ENCODE measurements at places on chromosomes 2 and 18. TPM values are rescaled to one million over a fixed set of nuclear protein-coding genes. Genes with fewer than 3 reads are reported as not detected.

GRCh38 chr2:135586148-135586547, 54.9 kb downstream of the R3HDM1 start:
- DNase-seq: no peak

Gene POTEC
- total RNA-seq: not detected

DNA sequence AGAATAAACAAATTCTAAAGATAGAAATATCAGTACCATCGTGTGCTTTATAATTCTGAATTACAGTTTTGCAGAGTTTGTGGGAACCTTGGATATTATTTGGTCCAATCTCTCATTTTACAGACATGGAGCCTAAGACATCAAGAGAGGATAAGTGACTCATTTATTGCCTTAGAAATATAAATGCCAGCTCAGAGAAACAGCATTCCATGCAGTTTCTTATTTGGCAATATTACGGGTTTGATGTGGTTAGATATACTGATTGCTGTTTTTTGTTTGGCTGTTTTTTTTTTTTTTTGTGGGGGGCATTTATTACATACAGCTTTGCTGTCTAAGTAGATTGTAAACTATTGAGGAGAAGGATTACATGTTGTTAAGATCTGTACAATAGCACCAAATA, 1241.1 kb upstream of the LRRTM1 start:
- no peak for DNase-seq

Gene IMP4
- total RNA-seq: 109 TPM

DNA sequence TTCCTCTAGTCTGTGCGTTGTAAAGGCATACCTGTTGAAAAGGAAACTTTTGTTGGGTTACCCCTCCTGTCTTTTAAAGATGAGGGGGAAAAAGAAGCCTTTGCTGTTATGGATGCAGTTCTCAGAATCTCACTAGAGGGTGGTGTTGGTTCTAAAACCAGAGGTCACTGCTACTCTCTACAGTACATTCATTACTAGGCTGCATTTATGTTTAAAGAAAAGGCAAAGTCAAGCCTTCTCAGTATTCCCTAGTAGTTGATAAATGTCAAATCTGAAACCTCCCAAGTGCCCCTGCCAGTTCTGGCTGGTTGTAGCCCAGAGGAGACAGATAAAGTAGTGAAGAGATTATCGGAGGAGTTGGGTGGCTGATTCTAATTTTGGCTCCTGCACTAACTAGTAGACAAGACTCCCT, 1.4 kb upstream of the PLCL1 start:
- DNase-seq: peak; percentile 75

GRCh38 chr18:3037423-3037915, 24.5 kb upstream of the LPIN2 start:
- peak; percentile 84 for DNase-seq

GRCh38 chr2:32523686-32524085, 104.2 kb upstream of the TTC27 start:
- no peak for DNase-seq

Gene MAPRE3
- total RNA-seq: 7.9 TPM

GRCh38 chr18:56460581-56460980, 177.8 kb downstream of the TXNL1 start:
- DNase-seq: no peak

- no peak for DNase-seq
Measured at GRCh38 chr2:191025135-191025534, 11.2 kb upstream of the STAT1 start.

- no peak for DNase-seq
Measured at GRCh38 chr2:143877056-143877455, 642.9 kb downstream of the ZEB2 start.

DNA sequence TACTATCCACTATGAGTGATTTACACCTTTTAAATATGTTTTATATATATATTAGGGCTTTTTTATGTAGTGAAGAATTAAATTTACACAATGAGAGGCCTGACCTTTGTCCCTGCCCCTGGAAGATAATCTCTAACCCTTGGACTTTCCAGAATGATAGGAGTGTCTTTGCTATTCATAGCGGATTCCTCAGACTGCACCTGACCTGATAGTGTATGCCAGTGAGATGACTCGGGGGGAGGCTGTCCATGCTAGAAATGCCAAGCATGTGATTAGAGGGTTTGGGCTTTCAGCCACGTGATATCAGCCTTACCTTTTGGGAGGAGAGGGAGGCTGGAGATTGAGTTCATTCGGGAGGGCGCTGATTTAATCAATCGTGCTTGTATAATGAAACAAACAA, 44.1 kb upstream of the LHCGR start:
- no peak for DNase-seq

Gene MARCO
- not detected for total RNA-seq

DNA sequence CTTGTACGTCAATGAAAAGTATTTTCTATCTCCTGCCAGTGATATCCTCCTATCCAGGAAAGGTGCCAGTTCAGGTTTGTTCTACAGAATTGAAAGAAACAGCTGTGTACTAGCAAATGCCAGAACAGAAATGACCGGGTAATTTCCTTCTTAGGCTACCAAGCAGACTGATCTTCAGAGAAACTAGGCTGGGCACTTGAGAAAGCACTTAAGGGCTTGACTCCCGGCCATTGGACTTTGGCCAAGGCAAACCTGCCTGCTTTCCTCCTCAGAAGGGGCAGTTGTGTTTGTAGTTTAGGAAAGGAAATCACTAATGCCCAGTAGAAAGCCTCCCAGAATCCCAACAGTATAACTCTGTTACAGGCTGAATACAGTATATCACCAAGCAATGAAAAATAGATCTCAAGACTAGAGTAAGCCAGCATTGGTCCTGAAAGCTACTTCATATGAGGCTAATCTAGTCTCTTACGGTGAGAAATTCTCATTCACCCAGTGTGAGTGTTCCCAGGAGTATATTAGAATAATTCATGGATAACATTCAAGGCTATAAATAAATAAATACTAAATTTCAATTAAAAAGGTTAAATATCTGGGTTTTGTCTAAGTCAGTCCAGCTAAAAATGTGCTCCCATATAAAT, 43.0 kb upstream of the COL5A2 start:
- peak; percentile 41 for DNase-seq

GRCh38 chr2:114039677-114040076, 149.8 kb downstream of the ACTR3 start:
- no peak for DNase-seq

- DNase-seq: no peak
Measured at GRCh38 chr18:10687161-10687925, 161.5 kb downstream of the NAPG start.

Gene ANKRD62
- total RNA-seq: not detected

DNA sequence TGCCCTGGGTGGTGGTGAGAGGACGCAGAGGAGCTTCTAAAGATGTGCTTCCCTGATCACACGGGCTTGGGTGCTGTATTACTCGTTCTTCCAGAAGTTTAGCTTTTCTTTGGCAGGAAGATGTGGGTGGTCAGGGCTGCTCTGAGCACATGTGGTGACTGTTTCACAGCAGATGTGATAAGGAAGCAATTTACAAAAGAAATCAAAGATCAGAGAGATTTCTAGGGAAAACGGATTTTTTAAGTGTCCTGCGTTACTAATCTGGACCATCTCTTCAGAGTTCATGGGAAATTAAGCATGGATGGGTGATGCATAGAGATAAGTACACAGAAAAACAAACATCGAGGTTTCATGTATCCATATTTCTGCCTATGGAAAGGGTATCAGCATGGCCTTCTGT, 99.4 kb downstream of the WDSUB1 start:
- DNase-seq: peak; percentile 26

DNA sequence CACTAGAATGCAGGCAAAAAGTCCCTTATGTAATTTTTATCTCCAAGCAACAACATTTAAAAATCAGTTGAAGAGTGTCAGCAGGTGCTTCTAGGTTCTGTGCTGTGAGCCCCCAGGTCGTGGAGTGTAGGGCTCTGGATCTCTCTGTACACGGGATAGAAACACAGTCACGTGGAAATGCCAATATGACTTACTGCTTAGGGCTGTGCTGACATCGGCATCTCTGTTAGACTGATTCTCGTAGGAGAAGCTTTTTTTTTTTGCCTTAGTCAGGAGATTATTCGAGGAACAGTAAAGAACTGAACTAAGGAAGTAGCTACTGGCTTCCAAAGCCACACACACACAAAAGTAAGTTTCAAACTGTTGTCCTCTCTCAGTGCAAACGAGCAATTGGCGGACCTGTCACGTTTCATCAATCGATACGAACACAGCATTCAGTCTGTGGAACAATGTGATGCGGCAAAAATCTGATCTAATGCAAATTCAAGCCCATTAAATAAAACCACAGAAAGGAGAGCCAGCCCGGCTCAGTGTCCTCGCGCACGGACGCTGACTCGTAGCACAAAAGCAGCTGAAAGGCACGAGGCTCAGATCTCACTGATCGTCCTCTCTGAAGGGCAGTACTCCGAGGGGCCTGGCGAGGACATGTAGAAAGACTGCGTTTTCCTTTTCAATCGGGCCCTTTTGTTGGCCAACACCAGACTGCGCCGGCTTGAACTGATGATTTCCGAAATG, 41.5 kb downstream of the PRELID3A start:
- no peak for DNase-seq

DNA sequence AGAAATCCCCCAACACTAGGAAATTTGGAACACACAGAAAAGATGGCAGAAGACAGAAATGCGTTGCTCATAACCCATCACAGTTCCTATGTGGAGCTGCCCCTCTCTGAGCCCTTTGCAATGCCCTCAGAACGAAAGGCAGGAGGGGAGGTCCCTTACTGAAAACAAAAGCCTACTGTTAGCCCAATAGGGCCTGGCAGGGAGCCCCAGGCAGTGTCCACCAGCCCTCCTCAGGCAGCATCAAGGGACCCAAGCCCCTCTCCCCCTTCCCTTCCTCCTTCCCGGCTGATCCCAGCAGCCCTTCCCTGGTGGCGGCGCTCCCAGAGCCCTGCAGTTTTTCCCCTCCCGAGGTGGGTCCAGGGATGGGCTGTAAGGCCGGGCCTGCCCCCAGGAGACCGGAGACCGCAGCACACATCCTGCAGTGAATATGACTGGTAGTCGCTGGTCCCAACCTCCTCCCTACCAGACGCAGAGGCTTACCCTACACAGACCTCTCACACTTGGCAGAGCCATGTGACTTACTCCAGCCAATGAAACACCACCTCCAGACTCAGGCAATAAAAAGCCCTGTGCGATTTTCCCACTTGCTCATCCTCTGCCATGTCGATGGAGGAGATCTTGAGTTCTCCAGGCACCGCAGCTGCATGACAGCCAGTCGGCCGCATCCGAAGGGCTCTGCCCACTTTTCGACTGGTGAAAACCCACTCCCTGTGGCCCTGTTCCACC, 19.4 kb upstream of the DUSP2 start:
- no peak for DNase-seq

DNA sequence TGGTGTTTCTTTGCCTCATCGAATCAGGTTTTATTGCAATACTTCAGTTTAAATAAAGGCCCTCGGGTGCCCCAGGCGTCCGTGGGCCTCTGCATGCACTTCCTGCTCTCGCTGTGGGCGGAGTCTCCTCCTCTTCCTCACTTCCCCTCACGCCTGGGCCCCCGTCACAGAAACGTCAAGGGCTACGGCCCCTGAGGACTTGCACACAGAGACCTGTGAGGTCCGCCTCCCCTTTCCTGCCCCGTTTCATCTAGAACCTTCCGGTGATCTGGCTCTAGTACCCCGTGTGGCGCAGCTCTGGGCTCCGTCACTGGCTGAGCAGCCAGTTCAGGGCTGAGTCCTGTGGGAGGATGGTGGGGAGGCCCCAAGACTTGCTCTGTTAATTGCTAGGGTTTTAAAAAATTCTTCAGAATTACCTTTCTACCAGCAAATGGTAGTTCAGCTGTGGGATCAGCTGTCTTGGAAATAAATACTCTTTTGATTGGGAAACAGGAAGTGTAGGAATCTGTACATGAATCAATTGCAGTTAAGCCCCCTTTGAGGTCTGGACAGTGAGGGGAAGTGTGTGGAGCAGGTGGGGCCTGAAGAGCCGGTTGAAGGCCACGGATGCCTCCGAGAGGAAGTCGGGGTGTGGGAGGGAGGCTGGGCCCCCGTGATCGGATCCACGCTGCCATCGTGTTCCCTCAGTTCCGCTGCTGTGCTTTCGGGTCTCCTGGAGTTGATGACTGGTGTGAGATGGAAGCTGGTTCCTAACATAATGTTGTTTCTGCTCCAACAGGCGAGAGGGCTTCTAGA, 10.2 kb downstream of the NFATC1 start:
- no peak for DNase-seq

GRCh38 chr2:11573418-11574175, 39.8 kb downstream of the GREB1 start:
- no peak for DNase-seq
